ENCODE measurements at places on chromosomes 16 and 17. TPM values are rescaled to one million over a fixed set of nuclear protein-coding genes. Genes with fewer than 3 reads are reported as not detected.

DNA sequence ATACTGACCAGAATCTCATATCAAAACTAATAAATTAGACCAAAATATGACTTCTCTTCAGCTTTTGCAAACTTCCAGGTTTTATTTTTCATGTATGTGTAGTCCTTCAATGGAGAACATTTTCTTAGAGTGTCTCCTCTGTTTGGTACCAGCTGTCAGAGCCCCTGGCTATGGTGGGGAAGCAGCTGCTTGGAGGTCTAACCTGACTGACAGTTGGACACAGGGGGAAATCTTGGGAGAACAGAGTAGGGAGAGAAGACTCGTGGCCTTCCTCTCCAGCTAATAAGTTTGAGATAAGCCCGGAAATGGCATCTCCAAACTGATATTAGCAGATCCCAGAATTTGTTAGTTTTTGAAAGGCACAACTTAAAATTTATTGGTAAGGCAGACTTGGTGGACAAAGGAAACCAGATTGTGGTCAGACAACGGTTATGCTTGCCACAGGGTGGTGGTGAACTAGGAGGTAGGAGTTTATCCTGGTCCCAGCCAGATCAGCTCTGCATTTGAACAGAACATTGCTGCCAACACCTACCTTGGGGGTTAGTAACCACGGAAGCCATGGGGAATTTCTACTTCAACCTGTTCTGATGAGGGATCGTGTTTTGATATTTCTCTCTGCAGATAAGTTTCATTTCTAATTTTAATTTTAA is 39.2 kb upstream of the IRX3 start:
- no peak for DNase-seq

GRCh38 chr17:50266384-50267073 is 7.7 kb upstream of the TMEM92 start:
- DNase-seq = peak; percentile 40

DNA sequence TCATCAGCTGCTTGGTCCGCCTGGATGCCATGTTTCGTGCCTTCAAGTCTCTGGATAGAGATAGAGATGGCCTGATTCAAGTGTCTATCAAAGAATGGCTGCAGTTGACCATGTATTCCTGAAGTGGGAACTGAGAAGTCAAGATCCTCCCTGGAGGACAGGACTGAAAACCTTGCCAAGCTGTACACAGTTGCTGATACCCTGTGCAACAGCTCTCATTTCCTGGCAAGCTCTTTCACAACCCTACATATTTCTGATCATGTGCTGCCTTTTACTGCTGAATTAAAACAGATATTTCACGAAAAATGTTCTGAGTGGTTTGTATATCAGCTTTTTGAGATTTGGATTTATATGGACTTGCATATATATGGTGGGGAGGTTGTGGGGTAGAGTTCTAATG is 898 bp downstream of the CAPNS2 start:
- no peak for DNase-seq

- peak; percentile 30 for DNase-seq
Measured at GRCh38 chr17:8474826-8475225, 39.1 kb downstream of the NDEL1 start.

DNA sequence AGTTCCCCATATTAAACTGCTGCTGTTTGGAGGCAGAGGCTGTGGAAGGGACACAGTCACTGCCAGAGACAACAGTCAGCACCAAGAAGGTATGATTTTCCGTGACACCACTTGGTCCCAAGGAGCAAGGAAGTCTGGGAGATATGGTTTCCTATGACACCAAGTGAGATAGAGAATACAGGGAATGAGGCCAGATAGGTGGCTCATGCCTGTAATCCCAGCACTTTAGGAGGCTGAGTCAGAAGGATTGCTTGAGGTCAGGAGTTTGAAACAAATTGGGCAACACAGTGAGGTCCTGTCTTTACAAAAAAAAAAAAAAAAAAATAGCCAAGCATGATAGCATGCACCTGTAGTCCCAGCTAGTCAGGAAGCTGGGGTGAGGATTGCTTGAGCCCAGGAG is 90.8 kb downstream of the ABCC12 start:
- DNase-seq = no peak

DNA sequence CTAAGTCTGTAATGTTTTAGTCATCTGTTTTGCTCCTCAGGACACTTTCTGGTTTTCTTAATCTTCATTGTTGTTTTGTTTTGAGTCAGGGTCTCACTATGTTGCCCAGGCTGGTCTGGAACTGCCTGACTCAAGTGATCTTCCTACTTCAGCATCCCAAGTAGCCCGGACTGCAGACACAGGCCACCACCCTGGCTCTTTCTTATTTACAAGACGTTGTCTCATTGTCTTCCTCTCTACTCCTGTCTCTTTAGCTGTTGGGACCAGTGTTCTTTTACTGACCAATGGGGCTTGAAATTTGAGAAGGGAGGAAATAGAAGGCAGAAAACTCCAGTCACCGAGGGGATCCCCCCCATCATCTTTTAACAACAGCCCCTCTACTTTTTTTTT is 1.2 kb downstream of the SCPEP1 start:
- no peak for DNase-seq

DNA sequence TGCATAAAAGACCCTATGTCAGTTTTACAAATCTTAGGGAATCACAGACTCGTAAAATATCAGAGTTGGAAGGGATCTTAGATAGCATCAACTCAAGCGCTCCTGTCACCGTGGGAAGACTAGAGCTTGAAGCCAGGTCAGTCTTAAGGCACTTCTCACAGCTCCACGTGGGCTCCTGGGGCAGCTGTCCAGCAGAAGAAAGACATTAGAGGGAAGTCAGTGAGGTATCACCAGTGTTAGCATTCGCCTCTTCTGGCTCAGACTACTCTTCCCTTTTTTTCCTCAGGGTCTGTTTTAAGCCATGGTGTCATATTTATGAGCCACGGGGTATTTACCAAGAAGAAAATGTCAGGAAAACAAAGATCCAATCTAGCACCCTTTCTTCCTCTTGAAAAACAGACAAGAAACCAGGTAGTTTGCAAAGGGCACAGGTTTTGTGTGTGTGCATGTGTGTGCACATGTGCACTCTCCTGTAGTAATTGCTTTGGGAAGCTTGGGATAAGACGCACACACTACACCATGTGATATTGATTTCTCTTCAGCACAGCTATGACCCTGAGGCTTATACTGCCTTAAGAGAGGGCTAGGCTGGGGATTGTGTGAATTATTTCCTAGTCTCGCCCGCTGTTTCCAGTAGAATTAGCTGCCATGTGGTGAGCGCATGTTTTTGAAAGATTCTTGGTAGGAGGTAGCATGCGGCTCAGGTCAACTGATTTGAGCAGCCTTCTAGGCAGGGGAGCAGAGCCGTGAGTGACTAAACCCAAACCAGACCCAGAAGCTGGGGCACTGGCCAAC is 61.0 kb upstream of the ELAC2 start:
- DNase-seq = no peak

GRCh38 chr16:23148166-23148512 is 1.1 kb downstream of the USP31 start:
- no peak for DNase-seq

- DNase-seq = no peak
Measured at GRCh38 chr17:39513309-39513708, 52.0 kb downstream of the CDK12 start.

- DNase-seq = no peak
Measured at GRCh38 chr16:31221357-31222160, 4.6 kb upstream of the PYDC1 start.

TBC1D3K gene
- not detected for total RNA-seq

Measured in H9 (cell line).